ENCODE measurements at places on chromosomes 1 and 21. TPM values are rescaled to one million over a fixed set of nuclear protein-coding genes. Genes with fewer than 3 reads are reported as not detected.

DNA sequence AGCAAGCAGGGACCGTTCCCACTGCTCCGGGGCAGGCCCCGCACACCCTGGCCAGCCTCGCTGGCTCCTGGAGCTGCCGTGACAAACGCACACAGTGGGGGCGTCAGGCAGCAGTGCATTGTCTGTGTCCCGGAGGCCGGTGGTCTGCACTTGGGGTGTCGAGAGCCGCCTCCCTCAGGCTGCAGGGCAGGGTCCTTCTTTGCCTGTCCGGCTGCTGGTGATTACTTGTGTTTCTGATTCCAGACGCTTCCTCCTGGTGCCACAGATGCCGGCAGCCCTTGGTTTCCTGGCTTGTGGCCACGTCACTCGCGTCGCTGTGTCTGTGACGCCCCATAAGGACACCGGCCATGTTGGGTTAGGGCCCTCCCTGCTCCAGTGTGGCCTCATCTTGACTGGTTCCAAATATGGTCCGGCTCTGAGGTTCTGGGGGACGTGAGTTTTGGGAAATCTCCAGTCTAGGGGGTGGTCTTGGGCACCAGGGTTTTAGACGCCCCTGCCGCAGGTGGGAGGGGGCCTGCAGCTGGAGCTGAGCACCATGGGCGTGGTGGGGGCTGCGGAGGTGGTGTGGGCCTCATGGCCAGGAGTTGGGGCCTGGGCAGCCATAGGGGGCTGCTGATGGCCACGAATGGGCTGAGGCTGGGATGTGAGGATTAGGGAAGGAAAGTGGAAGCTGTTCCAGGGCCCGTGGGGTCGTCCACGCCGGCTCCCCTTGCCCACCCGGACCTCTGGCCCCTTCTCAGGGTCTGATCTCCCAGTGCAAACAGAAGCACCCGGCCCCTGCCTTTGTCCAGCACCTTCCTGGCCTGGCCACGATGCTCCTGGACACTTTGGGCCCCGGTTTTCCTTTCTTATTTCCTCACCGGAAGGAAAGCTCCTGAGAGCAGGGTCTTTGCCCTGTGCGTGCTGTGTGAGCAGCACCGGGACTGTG lies 41.0 kb downstream of the SLX9 start:
- H3K36me3 ChIP-seq = peaks cover 4% of the 10 kb centered on the region
- no peak overlapping the region for H3K27ac ChIP-seq
- H3K4me3 ChIP-seq = no peak overlapping the region
- DNase-seq = no peak
- H3K27me3 ChIP-seq = no peaks in the 10 kb centered on the region
- peaks cover 12% of the 10 kb centered on the region for H3K4me1 ChIP-seq

DNA sequence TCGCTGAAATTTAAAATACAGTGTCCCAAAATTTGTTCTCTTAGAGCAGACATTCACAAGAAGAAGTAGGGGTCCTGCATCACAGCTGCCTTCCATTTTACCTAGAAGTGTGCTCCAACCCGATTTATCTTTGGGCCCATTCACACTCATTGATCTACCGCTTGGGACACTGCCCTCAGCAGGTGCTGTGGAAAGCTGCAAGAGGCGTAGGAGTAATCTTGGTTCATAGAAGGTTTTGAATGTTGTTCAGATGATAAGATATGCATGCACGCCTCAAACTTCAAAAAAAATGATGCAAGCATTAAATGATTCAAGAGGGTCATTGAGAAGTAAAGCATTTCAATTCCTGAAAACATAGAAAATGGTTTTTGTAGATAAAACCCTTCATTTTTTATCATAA lies 18.6 kb upstream of the C1orf105 start:
- H3K27ac ChIP-seq = no peak overlapping the region
- H3K4me3 ChIP-seq = no peak overlapping the region
- H3K27me3 ChIP-seq = no peaks in the 10 kb centered on the region
- H3K36me3 ChIP-seq = no peaks in the 10 kb centered on the region
- DNase-seq = no peak

DNA sequence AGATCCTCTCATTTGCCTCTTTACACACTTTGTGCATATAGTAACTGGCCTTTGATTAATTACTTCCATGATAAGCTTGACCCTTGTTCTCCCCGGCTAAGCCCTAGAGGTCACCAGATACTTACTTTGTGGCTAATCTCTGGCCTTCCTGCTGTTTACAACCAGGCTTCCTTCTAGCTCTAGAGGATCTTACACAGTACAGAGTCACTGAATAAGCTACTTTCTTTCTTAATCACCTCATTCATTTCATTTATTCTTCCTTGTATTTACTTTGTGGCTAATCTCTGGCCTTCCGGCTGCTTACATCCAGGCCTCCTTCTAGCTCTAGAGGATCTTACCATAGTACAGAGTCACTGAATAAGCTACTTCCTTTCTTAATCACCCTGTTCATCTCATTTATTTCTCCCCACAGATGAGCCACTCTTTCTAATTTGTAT lies 144.3 kb upstream of the C1orf21 start:
- peaks cover 7% of the 10 kb centered on the region for H3K4me1 ChIP-seq
- no peak overlapping the region for H3K27ac ChIP-seq
- peaks cover 19% of the 10 kb centered on the region for H3K27me3 ChIP-seq
- H3K4me3 ChIP-seq = no peak overlapping the region
- H3K36me3 ChIP-seq = no peaks in the 10 kb centered on the region

GRCh38 chr1:101431956-101432510 lies 195.2 kb downstream of the S1PR1 start:
- DNase-seq = no peak
- no peak overlapping the region for H3K27ac ChIP-seq
- no peaks in the 10 kb centered on the region for H3K4me1 ChIP-seq
- H3K27me3 ChIP-seq = no peaks in the 10 kb centered on the region
- H3K36me3 ChIP-seq = no peaks in the 10 kb centered on the region

GRCh38 chr1:116766616-116767469 lies 12.6 kb downstream of the CD2 start:
- H3K4me1 ChIP-seq = no peaks in the 10 kb centered on the region
- no peak overlapping the region for H3K4me3 ChIP-seq
- no peak for DNase-seq
- no peak overlapping the region for H3K27ac ChIP-seq
- no peaks in the 10 kb centered on the region for H3K36me3 ChIP-seq
- H3K27me3 ChIP-seq = no peaks in the 10 kb centered on the region

KRTAP13-1 gene
- total RNA-seq = not detected

SPTA1 gene
- 0.48 TPM for total RNA-seq

DMBX1 gene
- total RNA-seq = not detected
